H9 (cell line): ENCODE measurements at places on chromosomes 12 and 14.

DNA sequence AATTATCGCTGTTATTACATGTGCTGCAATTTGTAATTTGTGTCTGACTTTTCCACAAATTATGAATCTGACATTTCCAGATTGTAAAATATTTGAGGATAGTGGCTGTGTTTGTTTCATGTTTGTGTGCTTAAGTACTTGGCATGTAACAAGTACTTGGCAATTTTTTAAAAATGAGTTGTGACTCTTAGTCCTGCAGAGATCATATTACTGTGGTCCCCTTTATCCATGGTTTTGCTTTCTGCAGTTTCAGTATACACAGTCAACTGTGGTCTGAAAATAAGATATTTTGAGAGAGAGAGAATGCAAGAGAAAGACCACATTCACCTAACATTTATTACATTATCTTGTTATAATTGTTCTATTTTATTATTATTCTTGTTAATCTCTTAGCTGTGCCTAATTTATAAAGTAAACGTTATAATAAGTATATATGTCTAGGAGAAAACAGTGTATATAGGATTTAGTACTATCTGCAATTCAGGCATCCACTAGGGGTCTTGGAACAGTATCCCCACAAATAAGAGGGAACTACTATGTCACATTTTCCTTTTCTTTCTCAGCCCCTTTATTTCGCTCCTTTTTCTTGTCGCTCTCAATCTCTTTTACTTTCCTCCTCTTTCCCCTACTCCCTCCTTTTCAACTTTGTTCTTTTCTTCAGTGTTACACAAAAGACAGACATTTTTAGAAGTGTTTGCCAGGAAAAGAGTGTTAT, 176.1 kb downstream of the FUT8 start:
- DNase-seq = no peak

DNA sequence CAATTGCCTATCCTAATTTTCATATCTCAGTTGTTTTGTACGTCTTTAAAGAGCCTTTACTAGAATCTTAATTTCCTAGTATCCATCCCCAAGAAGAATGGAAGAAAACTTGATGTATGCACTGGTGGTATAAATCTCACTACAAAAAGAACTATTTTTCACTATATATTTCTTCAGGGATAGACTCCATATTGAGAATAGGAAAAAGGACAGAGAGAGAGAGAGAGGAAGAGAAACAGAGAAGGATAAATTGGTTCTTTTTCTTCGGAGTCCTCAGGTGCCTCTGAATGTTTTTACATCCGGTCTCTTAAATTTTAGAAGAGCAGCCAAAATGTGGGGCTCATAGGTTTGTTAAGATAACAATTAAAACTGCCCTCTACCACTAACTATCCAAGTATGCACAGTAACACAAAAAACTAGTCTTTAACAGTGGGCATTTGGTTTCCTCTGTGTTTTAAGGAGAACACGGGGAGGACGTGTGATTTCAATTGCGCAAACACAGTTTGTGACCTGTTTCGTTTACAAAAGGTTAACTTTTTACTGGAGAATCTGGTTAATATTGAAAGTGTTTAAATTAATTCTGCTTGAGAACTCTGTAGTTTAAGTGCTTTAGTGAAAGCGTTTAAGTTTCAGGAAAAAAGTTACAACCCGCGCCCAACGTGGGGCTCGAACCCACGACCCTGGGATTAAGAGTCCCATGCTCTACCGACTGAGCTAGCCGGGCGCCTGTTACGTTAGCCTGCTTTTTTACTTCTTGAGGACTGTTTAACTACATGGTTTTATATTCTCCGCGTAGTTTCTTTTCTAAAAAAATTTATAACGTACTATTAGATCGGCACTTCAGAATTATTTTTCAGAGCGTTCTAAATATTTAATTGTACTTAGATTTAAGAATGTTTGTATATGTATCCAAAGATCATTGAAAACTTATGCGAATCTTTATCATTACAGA, 5.1 kb upstream of the PSMA3 start:
- DNase-seq = peak; percentile 56

- DNase-seq = no peak
These were observed 18.3 kb upstream of the TSPAN11 start for GRCh38 chr12:30908076-30908721.

DNA sequence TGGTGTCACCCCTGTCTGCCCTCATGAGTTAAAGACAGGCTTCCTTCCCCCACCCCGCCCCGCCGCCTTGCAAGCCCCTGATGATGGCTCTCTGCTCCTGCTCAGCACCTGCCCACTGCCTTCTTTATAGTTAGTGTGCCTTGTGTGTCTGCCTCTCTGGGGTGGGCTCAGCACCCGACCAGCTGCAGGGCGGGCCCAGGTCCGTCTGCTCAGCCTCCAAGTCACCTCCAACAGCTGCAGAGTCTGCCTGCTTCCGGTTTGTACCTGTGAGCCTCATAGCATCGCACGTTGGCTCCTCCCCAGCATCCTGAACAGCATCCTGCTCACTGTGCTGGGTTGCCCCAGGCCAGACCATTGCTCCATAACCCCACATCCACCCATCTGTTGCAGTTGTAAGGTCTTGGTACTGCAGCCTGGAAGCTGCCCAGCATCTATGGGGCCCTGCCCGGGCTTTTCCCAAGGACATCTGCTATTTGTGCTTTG, 3.5 kb downstream of the TGFB3 start:
- no peak for DNase-seq

- DNase-seq = no peak
These were observed 17.7 kb downstream of the ATP2B1 start for GRCh38 chr12:89690925-89691324.

DNA sequence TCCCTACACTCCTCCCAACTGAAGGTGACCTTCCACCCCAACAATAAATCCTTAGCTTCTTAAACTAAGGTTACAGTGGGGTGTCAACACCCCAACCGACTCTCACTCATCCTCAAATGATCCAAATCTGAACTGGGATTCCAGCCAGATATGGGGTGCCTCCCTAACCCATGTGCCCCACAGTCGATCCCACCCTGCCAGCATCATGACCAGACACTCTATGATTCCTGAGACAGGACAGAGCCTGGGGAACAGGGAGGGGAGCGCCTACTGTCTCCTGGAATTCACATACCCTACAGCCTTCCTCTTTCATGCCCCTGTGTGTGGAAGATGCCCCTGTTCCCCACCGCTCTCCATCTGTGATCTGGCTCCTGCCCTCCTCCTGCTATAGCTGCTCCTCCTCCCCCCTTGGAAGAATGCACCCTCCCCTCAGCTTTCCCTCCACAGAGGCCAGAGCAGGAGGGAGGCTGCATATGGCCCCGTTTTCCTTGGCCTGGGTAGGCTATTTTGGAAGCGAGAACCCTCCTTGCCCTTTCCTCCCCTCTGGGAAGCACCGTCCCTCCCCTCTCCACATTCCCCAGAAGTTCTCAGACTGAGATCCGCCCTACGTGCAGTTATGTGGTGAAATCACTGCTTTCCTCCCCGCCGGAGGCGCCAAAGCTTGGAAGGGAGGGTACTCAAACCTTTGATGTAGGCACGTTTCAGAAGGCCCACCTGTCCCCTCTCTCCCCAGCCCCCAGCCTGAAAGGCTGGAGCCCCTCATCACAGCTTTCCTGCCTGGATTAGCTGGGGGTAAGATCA, 48.0 kb downstream of the SMUG1 start:
- no peak for DNase-seq

GRCh38 chr12:100268835-100269564, 2.0 kb downstream of the SCYL2 start:
- DNase-seq = no peak
